ENCODE measurements at places on chromosomes 1 and 21.
A peak's percentile ranks its signal among the peaks of the same experiment; 100 is the strongest.

DNA sequence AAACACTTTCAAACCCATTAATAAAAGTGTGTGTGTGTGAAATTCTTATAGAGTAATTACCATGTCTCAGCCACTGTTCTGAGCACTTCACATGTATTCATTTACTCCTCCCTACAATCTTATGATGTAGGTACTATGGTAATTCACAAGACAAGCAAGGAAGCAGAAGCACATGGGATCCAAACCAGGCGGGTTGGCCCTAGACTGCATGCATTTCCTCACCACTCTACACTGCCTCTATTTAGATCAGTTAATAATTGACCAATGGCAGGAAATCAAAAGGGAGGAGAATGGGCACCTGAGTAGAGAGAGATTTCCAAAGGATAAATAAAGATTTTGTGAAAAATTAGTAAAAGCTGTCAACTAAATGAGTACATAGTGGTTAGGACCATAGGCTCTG, 15.7 kb downstream of the MAP3K21 start:
- DNase-seq = no peak

DNA sequence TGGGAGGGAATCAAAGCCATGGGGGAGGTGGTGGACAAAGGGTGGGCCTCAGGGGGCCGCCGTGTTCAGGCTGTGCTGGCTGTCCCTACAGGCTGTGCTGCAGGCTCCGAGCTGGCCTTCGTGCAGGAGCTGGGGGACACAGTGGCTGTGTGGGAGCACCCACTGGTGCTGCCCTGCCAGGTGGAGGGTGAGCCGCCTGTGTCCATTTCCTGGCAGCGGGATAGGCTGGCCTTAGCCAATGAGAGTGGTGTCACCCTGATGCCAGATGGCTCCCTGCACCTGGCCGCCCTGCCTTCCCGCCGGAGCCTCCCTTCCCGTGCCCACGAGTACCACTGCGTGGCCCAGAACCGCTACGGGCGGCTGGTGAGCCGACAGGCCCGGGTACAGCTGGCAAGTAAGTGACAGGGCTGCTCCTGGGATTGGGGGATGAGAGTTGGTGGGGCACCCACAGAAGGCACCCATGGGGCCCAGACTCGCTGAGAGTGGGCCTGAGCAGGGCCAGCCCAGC, 20.2 kb downstream of the SLC27A3 start:
- no peak for DNase-seq

GRCh38 chr1:204830747-204831146, 39.9 kb upstream of the NFASC start:
- no peak for DNase-seq

DNA sequence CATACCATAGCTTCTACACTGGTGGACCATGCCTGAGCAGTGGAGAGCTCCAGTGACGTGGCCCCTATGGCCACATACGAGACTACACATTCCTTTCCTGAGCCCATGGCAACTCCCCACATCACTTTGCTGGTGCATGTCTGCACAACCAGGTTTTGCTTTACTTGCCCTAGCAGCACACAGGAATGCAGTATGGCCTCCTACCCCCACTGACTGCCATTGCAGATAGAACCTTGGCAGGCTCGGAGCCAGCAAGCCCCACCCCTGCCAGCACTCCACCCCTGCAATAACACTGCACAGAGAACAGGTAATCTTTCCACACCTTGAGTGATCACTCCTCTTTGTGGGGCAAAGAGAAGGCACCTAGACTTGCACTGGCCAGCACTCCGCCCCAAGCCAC, 531.9 kb upstream of the CAMK1G start:
- no peak for DNase-seq

- DNase-seq = no peak
Observed at GRCh38 chr21:34609933-34610549, 4.9 kb downstream of the RCAN1 start.

DNA sequence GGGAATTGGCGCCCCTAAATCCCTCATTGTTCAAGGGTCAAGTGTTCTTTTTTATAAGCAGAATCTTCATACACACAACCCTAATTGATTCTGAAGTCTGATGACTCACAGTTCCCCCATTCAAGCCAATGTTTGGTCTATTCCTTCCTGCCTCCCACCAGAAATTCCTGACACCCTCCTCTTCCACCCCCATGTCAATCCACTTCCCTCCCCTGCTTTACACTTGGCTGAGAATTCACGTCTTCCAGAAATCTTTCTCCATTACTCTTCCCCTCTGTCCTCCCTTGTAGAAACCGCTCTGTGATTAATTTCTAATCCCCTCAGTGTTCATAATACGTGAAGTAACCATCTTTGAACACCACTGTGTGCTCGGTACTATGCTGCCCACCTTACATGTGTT, 76.2 kb upstream of the CD34 start:
- DNase-seq = no peak

GRCh38 chr1:154720328-154721297, 112.6 kb upstream of the ADAR start:
- peak; percentile 71 for DNase-seq

DNA sequence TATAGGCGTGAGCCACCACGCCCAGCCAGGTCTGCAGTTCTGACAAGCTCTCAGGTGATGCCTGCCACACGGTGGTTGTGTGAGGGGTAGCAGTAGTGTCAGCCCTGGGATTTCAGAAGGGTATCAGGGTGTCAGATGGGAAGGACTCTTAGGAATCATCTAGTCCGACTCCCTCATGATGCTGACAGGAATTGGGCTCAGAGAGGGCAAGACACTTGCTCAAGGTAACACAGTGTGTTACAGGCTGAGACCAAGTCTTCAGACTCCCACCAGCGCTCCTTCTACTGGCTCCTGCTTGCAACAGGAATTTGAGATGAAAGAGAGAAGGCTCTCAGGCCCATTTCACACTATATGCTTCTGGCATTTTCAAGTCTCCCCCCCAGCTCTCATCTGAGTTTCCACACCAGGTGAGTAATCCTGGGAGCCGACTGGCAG, 6.9 kb downstream of the HTR1D start:
- DNase-seq = no peak

DNA sequence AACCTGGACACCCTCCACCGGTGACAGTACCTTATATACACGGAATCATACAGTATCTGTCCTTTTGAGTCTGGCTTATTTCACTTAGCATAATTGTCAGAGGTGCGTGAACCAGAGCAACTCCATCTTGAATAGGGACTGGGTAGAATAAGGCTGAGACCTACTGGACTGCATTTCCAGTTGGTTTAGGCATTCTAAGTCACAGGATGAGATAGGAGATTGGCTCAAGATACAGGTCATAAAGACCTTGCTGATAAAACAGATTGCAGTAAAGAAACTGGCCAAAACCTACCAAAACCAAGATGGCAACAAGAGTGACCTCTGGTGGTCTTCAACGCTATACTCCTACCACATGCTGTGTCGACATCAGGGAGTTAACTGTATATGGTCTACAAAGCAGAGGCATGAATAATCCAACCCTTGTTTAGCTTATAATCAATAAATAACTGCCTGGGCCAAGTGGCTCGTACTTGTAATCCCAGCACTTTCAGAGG, 1.4 kb upstream of the FDPS start:
- peak; percentile 83 for DNase-seq

GRCh38 chr1:236509647-236510401, 14.0 kb upstream of the LGALS8 start:
- DNase-seq = no peak

DNA sequence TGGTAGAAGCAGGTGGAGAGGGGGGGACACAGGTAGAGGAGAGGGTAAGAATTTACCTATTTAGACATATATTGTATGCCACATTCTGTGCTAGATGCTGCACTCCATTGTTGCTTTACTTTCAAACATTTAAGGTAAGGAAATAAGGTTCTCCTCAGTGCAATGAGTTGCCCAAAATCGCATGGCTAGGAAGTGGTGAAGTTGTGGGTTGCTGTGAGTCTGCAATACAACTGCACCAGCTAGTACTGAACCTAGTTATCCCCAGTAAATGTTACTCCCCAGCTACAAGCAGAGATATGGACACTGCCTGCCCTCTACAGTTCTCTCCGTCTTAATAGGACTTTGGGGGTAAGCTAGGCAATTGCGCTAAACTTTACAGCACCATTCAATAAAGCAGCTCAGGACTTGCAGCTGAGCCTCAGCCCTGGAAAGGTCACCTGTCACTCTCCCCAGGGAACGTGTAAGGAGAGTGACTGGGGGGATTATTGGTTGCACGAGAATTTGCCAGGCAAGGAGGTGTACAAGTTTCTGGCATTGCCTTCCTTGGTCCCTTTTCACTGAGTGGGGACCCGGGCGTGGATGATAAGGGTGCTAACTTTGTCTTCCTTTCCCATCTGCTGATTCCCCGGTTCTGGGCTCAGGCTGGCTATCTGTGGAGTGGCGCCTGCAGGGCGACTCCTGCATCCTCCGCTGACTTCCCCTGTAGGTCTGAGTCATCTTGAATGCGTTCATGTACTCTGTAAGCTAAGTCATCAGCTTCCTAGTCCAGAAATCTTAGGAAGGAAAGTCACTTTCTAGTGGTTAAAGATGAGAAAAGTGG, 71.3 kb upstream of the CNTN2 start:
- peak; percentile 49 for DNase-seq

GRCh38 chr1:171222936-171223335, 25.4 kb upstream of the FMO1 start:
- DNase-seq = no peak

DNA sequence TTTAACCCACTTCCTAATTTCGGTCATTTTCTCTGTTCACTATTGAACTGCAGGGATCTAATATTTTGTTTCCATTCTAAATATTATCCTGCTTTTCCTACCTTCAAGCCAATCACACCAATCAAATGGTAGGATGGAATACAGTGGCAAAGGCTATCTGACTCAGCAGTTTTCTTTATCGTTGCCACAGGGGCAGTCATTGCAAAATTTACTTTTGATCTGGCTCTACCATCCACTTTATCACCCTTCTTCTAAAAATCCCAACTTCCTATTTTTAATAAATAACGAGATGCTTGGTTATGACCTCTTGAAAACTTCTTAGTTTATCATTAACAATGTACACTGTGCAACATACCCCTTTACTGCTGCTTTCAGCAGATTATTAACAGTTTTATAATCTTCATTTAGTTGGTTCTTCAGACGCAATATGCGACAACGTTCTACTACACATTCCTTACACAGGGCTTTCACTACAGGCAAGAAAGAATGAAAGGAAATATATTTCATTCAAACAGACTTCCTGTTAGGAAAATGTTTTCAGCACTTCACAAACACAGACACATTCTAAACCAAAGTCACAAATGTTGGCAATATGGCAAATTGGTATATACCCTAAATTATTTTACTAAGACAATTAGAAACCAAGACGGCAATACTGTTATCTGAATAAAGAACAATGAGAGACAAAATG, 52.3 kb upstream of the RAP1GAP start:
- DNase-seq = no peak

- DNase-seq = peak; percentile 84
Observed at GRCh38 chr1:229064320-229065168, 206.4 kb upstream of the RAB4A start.

DNA sequence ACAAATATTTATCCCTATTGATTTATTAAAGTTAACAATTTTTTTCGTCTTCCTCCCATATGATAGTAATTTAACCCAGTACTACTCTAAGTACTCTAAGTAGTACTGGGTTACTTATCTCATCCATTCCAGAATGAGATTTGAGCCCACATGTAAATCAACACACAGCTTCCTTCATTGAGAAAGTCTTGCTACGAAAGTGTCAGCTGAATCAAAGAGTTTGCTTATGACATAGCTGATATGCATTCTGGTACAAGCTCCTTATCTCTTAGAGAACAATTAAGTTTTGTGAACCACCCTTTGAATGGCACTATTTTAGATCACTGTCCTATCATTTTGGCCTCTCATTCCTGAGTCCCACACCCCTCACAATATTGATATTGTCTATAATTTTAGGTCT, 2.4 kb upstream of the SLC44A3 start:
- DNase-seq = no peak

DNA sequence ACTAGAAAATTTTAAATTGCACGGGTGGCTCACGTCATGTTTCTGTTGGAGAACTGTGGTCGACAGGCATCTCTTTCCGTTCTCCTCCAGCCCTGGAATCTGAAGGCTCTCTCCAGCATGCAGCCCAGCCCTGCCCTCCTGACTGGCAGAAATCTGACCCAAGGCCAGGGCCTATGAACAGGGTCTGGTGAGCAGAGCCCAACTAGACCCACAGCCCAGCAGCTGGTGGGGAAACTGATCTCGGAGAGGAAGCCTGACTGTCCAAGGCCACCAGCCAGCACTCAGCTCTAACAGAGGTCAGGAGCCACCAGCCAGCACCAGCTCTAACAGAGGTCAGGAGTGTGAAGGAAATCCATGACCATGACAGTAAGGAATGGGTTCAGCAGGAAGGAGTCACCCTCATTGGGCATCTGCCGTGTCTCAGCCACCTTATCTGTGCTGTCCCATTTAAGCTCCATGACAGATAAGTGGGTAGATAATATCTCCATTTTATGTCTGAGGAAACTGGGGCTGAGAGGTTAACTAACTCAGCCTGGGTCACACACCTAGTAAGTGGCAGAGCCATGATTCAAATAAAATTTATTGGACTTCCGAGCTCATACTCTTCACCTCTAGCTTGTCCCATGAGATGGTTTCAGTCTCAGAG, 20.2 kb upstream of the PKP1 start:
- DNase-seq = no peak

DNA sequence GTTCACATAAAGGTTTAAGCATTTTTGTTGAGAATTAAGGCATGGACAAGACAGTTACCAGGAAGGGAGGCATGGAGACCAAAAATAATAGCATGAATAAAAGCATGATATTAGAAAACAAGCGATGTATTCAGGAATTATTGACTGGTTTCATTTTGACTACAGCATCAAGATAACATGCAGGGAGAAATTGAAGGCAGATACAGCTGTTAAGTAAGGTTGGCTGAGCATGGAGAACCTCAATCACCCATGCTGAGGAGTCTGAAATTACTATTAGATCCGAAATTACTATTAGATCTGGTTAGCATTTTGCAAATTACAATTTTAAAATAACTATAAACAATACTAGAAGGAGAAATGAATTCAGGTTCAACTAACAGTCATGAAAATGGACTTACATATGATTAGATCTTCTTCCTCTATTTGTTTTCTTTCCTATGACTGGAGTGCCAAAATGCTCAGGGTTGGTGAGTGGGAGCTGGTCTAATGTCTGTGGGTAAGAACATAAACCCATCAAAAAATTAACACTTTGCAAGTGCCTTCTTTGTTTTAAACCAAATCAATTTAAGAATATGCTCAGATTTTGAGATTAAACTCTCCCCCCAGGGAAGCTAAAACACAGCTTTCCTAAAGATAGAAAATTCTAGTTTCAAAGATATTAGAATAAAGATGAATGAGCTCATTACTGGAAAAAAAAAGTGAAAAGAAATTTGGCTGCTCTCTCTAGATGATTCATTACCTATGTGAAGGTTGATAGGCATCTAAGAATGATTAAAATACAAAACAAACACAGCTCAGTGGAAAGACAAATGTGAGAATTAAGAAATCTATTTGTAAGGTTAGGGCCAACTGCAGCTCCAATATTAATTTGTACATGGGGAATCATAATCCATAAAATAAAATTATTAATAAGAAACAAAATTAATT, 81.7 kb downstream of the ARID4B start:
- peak; percentile 18 for DNase-seq

DNA sequence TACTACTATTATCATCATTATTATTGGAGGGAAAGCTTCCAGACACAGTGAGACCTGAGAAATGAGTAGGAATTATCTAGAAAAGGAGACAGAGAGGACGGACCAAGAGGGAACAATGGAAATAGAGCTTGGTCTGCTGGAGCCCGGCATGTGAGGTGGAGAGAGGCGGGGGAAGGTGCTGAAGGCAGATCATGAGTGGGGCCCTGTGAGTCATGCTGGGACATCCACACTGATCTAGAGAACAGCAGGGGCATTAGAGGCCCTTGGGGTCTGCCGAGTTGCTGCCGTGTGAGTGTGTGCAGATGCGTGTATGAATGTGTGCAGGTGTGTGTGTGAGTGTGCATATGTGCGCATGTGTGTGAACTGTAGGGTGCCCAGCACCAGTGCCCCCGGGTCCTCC, 65.7 kb downstream of the TMCO4 start:
- DNase-seq = no peak

All from NB4 (cell line).